ENCODE measurements at places on chromosomes 12 and 14.

DNA sequence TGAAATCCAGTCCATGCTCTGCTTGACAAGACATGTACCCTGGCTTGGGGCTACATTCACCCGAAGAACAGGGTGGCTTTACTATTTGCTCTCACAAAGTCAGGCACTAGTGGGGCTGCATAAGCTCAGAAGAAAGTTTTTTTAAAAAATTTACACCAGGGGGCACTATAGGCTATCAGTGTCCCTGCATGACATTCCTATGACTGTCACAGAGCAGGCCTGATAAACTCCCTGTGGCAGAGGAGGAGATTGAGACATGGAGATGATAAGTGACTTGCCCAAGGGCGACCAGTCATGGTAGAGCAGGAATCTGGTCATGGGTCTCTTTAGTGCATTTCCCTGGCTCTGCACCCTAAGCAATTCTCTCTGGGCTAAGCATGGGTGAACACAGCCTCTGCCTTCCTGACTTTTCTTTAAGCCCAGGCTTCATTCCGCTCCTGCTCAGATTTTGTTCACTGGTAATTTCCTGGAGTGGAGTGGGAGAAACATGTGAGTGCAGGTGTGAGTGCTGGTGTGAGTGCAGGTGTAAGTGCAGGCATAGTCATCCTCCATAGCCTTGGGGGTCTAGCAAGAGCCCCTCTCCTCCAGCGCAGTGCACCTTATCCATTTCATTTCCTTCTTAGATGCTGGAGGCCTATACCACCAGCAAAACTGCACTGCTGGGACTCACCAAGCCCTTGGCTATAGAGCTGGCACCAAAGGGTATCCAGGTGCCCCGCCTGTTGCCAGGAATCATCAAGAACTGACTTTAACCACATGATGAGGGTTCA, 91.6 kb downstream of the DHRS2 start:
- no peak for DNase-seq
- no peaks in the 10 kb centered on the region for H3K36me3 ChIP-seq
- H3K27ac ChIP-seq, result no peak overlapping the region
- H3K4me1 ChIP-seq, result no peaks in the 10 kb centered on the region

DNA sequence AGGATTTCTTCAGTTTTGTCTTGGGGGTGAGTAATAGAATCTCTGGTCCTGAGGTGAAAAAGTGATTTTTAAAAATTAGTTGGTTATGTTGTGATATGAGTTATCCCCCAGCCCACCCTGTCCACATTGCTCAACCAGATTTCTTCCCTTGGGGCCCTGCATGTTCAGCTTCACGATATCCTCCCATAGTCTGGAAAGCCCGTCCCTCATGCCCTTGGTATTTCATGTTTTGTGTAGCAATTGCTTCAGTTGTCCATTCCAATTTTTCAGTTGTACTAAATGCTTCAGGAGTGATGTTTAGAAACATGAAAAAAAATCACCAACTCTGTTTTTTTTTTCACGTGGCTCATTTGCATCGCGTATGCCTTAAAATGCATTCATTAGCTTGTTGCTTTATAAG, 17.5 kb upstream of the BICD1 start:
- no peak overlapping the region for H3K4me3 ChIP-seq
- no peaks in the 10 kb centered on the region for H3K4me1 ChIP-seq
- no peaks in the 10 kb centered on the region for H3K36me3 ChIP-seq
- no peak for DNase-seq

- peaks cover 54% of the 10 kb centered on the region for H3K27me3 ChIP-seq
- peaks cover 34% of the 10 kb centered on the region for H3K4me1 ChIP-seq
- H3K27ac ChIP-seq, result no peak overlapping the region
- H3K4me3 ChIP-seq, result no peak overlapping the region
These were observed 10.0 kb downstream of the LHX5 start for GRCh38 chr12:113461666-113462065.

GRCh38 chr14:99569725-99570543, 34.1 kb downstream of the CCDC85C start:
- no peak overlapping the region for H3K4me3 ChIP-seq
- no peak overlapping the region for H3K27ac ChIP-seq
- DNase-seq, result no peak

- no peak overlapping the region for H3K4me3 ChIP-seq
- no peak overlapping the region for H3K27ac ChIP-seq
- DNase-seq, result peak; percentile 88
- H3K36me3 ChIP-seq, result no peaks in the 10 kb centered on the region
These were observed 45.7 kb upstream of the OTX2 start for GRCh38 chr14:56855891-56856461.

DNA sequence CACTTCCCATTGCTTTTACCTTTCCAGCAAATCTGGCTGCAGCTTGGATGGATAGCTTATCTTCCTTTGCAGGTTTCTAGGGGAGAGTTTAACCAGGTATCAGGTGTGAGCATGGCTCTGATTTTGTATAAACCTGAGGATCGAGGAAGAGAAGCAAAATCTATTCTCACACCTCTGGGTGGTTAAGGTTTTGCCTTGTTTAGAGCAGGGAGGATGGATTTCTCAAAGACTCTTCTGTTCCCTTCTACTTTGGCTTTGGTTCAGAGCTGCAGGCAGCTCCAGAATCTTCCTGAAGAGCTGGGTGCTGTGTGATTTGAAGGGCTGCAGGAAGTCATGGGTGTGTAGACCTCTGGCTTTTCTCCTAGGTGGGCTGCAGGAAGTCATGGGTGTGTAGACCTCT, 1.7 kb downstream of the JDP2 start:
- peaks cover 50% of the 10 kb centered on the region for H3K4me1 ChIP-seq
- no peaks in the 10 kb centered on the region for H3K27me3 ChIP-seq
- peaks cover 10% of the 10 kb centered on the region for H3K36me3 ChIP-seq
- DNase-seq, result no peak
- H3K4me3 ChIP-seq, result peak overlapping the region; percentile 61
- H3K27ac ChIP-seq, result peak overlapping the region; percentile 81

GRCh38 chr14:102215576-102216250, 76.0 kb downstream of the WDR20 start:
- H3K27me3 ChIP-seq, result no peaks in the 10 kb centered on the region
- H3K36me3 ChIP-seq, result peaks cover 65% of the 10 kb centered on the region
- H3K4me1 ChIP-seq, result peaks cover 53% of the 10 kb centered on the region
- DNase-seq, result no peak
- H3K4me3 ChIP-seq, result no peak overlapping the region

- no peak overlapping the region for H3K4me3 ChIP-seq
- no peak overlapping the region for H3K27ac ChIP-seq
- no peak for DNase-seq
- H3K36me3 ChIP-seq, result no peaks in the 10 kb centered on the region
- no peaks in the 10 kb centered on the region for H3K4me1 ChIP-seq
These were observed 101.4 kb upstream of the BBS10 start for GRCh38 chr12:76449583-76449982.

GRCh38 chr14:105019861-105020814, 745 bp downstream of the CDCA4 start:
- peak overlapping the region; percentile 55 for H3K27ac ChIP-seq
- peak overlapping the region; percentile 63 for H3K4me3 ChIP-seq
- H3K4me1 ChIP-seq, result peaks cover 26% of the 10 kb centered on the region
- H3K27me3 ChIP-seq, result no peaks in the 10 kb centered on the region
- DNase-seq, result peak; percentile 5

DNA sequence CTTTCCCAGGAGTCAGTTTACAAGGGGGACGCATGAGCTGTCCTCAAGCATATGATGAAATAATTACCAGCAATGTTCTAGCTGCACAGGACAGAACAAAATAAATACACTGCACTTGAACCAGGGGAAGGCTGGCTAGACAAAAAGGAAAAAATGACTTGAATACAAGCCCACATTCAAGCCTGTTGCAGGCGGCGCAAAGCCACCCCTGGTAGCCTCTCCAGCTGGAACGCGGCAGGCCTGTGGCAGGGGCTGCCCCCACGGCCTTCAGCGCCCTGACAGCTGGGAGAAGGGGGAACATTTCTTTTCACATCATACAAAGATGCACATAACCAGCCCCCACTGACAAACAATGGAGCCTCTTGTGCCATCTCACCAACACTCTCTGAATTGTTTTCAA, 57.1 kb downstream of the TRAFD1 start:
- peak; percentile 57 for DNase-seq
- no peaks in the 10 kb centered on the region for H3K27me3 ChIP-seq
- peaks cover 82% of the 10 kb centered on the region for H3K36me3 ChIP-seq
- H3K4me1 ChIP-seq, result peaks cover 28% of the 10 kb centered on the region
- peak overlapping the region; percentile 55 for H3K27ac ChIP-seq

GRCh38 chr12:11623382-11623781, 26.1 kb upstream of the ETV6 start:
- no peak overlapping the region for H3K27ac ChIP-seq
- H3K27me3 ChIP-seq, result no peaks in the 10 kb centered on the region
- no peak overlapping the region for H3K4me3 ChIP-seq

DNA sequence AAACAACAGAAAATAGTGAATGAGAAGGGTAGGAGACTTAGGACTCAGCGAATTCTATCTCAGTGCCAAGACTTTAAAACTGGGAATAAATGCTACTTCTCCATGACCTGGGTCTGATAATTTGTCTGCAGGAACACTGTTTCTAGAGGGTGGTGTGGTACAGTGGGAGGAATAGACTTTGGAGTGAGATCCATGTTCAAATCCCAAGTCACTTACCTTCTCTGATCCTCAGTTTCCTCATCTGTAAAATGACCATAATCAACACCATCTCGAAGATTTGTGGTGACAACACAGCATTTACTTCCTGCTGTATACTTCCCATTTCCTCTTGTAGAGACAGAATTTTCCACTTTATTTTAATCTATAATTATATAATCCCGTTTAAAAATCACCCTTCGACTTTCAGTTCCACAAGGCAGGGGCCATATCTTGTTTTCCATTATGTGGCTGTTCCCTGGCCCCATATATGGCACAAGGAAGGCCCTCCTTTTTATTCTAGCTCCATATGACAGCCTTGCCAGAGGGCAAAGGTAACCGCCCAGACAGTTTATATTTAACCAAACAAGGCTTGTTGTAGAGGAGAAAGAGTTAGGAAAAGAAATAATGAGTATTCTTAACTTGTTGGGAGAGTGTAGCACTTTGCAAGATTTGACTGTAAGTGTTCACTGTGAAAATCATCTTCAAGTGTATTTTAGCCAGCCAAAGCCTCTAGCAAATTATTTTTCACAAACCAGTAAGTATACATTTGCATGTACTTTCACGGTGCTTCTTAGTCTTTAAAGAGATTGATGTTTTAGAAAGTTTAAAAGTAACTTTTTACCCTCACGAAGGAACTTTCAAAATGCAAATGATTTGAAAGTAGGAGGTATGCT, 243.1 kb downstream of the AKAP6 start:
- no peak for DNase-seq
- no peak overlapping the region for H3K4me3 ChIP-seq
- no peak overlapping the region for H3K27ac ChIP-seq
- no peaks in the 10 kb centered on the region for H3K4me1 ChIP-seq

- H3K27ac ChIP-seq, result no peak overlapping the region
- H3K27me3 ChIP-seq, result no peaks in the 10 kb centered on the region
- no peaks in the 10 kb centered on the region for H3K4me1 ChIP-seq
- no peak overlapping the region for H3K4me3 ChIP-seq
- H3K36me3 ChIP-seq, result peaks cover 93% of the 10 kb centered on the region
- DNase-seq, result no peak
These were observed 24.6 kb upstream of the ANKLE2 start for GRCh38 chr12:132786192-132786591.

DNA sequence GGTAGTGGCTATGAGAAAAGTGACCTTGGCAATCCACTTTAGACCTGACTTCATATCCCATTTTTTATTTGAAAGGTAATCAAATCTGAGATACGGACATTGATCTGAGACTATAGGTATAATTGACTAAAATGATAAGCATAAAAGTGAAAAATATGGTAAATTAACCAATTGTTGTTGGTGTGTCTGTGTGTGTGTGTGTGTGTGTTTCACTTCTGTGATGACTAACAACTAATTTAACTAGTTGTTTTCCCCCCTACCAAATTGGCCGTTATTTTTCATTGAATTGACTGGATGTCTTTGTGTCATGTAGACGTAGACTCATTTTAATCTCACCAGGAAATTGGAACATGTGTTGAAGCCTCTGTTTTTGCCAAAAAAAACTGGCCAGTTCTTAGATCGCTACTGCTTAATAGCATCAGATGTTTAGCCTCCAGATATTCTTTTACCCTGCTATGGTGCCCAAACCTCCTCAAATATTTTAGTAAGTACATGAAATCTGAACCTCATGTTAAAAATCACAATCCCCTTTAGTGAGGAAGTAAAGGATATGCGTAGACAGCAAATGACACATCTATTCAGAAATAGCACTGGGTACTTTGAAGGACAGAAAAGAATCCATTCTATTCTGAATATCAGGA, 395.0 kb downstream of the EGLN3 start:
- H3K4me3 ChIP-seq, result no peak overlapping the region
- H3K36me3 ChIP-seq, result no peaks in the 10 kb centered on the region
- no peak for DNase-seq
- H3K4me1 ChIP-seq, result no peaks in the 10 kb centered on the region
- no peaks in the 10 kb centered on the region for H3K27me3 ChIP-seq
- H3K27ac ChIP-seq, result no peak overlapping the region

- no peak overlapping the region for H3K27ac ChIP-seq
- H3K27me3 ChIP-seq, result no peaks in the 10 kb centered on the region
- H3K4me3 ChIP-seq, result no peak overlapping the region
These were observed 324.4 kb upstream of the RTL1 start for GRCh38 chr14:101227611-101228594.

- H3K27me3 ChIP-seq, result no peaks in the 10 kb centered on the region
- peaks cover 4% of the 10 kb centered on the region for H3K4me1 ChIP-seq
- H3K36me3 ChIP-seq, result no peaks in the 10 kb centered on the region
- peak overlapping the region; percentile 38 for H3K27ac ChIP-seq
- DNase-seq, result peak; percentile 20
- peak overlapping the region; percentile 2 for H3K4me3 ChIP-seq
These were observed 284.1 kb upstream of the FOXG1 start for GRCh38 chr14:28482251-28483040.

DNA sequence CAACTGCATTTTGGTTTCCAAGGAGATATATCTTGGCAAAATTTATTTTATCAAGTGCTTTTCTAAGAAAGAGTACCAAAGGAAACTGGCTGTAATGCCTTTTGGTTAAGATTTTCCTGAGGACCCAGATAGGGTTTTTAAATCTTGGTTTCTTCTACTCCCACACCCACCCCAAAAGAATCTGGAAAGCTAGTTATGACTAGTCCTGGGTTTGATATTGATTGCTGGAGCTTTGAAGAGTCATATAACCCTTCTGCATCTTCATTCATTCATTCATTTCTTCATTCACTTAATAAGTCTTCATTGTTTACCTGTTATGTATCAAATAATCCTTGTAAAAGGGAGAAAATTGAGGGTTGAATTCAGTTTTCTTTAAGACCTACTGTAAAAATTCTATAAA, 425.2 kb downstream of the PCNX1 start:
- no peaks in the 10 kb centered on the region for H3K36me3 ChIP-seq
- no peak overlapping the region for H3K4me3 ChIP-seq
- no peak overlapping the region for H3K27ac ChIP-seq
- H3K4me1 ChIP-seq, result no peaks in the 10 kb centered on the region
- H3K27me3 ChIP-seq, result no peaks in the 10 kb centered on the region
- no peak for DNase-seq

- DNase-seq, result no peak
- peak overlapping the region; percentile 94 for H3K4me3 ChIP-seq
- peak overlapping the region; percentile 98 for H3K27ac ChIP-seq
- H3K4me1 ChIP-seq, result no peaks in the 10 kb centered on the region
These were observed 1.7 kb downstream of the LARP4 start for GRCh38 chr12:50402264-50403000.

GRCh38 chr12:3222979-3223378, 145.8 kb downstream of the TSPAN9 start:
- no peaks in the 10 kb centered on the region for H3K27me3 ChIP-seq
- H3K36me3 ChIP-seq, result peaks cover 2% of the 10 kb centered on the region
- no peak overlapping the region for H3K27ac ChIP-seq
- peaks cover 53% of the 10 kb centered on the region for H3K4me1 ChIP-seq
- DNase-seq, result no peak

GRCh38 chr12:132259364-132259871, 70.0 kb downstream of the GALNT9 start:
- no peak for DNase-seq
- H3K27me3 ChIP-seq, result no peaks in the 10 kb centered on the region

Data from spinal cord (tissue), 10 donors.